ENCODE measurements at places on chromosomes 1 and 21.

GRCh38 chr21:39518055-39518846 lies 66.5 kb downstream of the SH3BGR start:
- no peak for DNase-seq

DNA sequence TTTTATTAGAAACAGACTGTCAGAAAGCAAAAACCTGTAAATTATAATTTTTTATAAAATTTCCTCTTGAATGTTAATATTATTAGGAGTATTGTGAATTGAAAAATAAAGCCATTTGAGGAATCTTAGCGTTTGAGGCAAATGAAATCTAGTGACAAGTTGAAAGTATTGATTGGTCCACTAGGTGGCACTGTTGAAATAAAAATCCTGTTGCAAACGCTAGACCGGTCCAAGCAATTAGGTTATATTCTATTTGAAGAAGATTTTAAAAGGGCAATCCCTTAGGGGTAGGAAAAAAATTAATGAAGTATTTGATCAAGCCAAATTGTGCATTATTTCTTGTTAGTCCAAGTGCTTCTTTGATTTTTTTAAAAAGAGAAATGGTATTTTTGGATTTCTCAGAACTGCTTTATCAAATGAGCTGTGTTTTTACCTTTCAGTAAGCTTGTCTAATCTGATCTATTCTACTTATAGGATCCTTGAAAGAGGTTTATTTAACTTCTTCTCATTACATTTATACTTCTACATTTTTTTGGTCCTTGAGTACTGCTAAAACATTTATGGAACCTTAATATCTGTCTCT lies 57.7 kb downstream of the ATG4C start:
- DNase-seq, result no peak

GRCh38 chr21:35340273-35340672 lies 291.2 kb upstream of the RUNX1 start:
- DNase-seq, result no peak

DNA sequence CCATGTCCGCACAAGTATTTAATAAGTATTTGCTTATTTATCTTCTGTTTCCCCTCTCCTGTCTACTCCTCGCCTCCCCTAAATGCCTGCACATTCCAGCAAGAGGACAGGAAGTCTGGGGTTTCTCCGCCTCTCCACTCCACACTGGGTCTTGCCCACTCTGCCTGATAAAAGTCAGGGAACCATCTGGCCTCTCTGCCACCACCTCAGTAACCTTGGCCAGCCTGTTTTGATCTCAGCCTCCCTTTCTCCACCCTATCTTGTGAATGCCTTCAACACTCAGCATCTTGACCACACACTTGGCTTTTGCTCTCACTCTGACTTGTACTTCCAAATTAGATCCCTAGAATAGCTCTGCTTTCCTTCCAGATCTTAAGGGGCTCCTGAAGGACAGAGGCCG lies 165.3 kb upstream of the UBE2U start:
- DNase-seq, result no peak

- peak; percentile 58 for DNase-seq
Measured at GRCh38 chr1:77282187-77282865, 507 bp downstream of the AK5 start.

DNA sequence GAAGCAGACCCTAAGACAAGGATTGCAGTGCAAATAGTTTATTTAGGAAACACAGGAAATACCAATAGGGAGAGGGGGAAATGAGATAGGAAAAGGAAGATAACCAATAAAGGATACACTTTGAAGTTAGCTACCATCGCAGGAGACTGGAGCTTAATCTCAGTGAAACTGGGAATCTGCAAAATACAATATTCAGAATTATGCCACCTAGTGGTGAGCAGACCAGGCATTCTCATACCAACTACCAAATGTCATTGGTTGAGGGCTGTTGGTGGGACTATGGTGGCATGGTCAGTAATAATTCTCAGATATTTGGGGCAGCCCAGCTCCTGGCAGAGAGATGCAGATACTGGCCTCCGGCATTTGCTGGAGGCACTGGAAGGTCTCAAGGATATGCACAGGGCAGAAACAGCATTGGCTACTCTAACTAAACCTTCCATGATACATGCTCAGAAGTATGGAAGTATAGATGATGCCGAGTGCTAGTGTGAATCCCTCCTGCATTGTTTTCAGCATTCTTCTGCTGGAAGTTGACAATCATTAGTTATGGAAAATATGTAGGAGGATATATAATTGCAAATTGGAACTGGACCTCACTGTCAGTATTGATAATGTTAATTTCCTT lies 11.8 kb upstream of the ZFP69B start:
- no peak for DNase-seq

DNA sequence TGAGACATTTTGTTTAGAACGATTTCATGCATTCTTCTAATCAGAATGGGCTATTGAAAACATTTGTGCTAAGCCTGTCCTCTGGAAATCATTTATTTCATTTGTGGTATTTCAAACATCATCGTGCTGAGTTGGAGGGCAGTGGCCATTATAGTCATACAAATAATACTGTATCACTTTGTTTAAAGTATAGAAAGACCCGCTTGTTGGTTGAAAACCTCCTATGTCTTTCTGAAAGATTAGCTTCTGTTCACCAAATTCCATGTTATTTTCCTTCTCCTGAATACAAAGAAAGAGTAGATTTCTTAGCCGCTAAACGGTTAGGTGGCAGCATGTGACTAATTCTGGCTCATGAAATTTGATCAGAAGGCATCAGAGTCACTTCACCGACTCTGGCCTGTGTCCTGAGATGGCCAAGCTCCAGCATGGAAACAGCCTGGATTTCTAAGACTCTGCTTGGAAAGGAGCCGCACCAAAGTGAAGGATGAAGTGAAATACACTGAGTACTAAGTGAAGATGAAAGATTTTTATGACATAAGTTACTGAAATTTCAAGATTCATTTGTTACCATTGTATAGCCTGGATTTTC lies 355.1 kb downstream of the USP25 start:
- peak; percentile 80 for DNase-seq

GRCh38 chr1:55284856-55285255 lies 69.7 kb upstream of the USP24 start:
- no peak for DNase-seq

DNA sequence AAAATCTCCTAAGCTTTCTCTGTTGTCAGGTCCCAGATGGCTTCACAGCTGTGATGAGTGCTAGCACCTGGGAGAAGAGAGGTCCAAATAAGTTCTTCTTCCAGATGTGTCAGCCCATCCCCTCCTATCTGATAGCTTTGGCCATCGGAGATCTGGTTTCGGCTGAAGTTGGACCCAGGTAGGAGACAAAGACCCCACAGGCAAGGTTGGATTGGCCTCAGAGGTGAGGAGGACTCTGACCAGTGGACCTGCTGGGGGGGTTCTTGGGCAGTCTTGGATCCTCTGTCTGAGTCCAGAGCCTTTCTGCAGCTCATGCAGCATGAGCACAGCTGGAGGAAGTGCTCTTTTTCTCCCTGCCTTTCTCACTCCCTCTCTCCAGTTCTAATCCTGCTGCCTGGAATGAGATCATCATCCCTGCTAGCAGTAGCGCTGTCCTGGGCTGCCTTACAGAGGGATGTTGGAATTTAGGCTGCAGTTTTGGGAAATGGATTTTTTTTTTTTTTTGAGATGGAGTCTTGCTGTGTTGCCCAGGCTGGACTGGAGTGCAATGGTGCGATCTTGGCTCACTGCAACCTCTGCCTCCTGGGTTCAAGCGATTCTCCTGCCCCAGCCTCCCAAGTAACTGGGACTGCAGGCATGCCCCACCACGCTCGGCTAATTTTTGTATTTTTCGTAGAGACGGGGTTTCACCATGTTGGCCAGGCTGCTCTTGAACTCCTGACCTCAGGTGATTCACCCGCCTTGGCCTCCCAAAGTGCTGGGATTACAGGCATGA lies 7.1 kb downstream of the RNPEP start:
- peak; percentile 45 for DNase-seq

GRCh38 chr21:15687208-15687607 lies 42.6 kb upstream of the USP25 start:
- no peak for DNase-seq

- DNase-seq, result peak; percentile 89
Measured at GRCh38 chr1:110460253-110461220, 9.6 kb downstream of the PROK1 start.

Measured in suprapubic skin (tissue), 4 donors.